Hematopoietic multipotent progenitor cell treated with erythropoietin and hydrocortisone succinate and interleukin-3 and kit ligand, for 4 days (in vitro differentiated cells): ENCODE measurements at places on chromosomes 11 and 22.

DNA sequence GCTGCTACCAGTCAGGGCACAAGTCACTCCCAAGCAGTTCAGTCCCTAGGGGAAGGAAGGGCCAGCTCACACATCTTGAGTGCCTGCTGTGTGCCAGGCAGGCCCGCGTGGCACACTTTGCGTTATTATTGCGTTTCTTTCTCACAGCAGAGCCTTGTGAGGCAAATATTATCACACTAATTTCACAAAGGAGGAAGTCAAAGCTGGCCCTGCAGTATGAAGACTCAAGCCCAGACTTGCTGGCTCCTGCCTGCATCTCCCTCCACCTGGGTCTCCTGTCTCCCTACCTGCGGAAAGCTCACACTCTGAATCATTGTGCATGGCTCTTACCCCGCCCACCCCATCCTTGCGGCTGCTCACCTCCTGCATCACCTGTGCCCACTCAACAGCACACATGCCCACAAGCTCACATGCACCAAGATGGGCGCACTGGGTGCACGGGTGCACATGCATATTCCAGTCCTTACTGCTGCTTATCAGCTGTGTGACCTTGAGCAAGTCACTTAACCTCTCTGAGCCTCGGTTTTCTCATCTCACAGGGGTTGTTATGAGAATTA, 31.7 kb upstream of the P2RY2 start:
- peak; percentile 62 for DNase-seq

GRCh38 chr11:111363985-111364384, 15.1 kb downstream of the POU2AF1 start:
- DNase-seq: no peak

DNA sequence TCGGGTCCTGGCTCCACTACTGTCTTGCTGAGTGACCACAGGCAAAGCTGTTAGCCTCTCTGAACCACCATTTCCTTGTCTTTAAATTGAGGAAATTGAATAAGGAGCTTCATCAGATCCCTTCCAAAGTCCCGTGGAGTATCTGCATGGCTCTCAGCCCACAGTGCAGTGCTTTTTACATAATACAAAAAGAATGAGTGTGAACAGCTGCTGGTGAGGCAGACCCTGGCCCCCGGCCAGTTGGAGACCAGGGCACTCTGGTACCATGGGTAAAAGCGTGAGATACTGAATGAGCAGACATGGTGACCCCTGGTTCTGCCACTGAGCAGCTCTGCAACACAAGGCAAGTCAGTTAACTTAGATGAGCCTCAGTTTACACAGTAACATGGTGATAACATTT, 86.8 kb downstream of the GALNT18 start:
- DNase-seq: no peak

DNA sequence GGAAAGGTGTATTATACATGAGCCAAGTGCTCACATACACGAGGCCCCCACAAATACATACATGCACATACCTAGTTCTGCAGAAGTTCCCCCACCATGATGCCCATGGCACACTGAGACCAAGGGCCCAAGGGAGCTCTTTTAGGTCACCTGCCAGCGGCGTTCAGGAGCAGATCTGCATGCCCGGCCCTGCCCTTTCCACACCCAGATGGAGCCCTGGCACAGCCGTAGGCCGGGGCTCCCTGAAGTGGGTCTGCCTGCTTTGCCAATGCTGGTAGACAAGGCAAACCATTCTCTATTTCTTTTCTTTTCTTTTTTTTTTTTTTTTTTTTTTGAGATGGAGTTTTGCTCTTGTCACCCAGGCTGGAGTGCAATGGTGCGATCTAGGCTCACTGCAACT, 21.5 kb downstream of the NFAM1 start:
- no peak for DNase-seq

GRCh38 chr11:70024036-70024772, 53.9 kb upstream of the ANO1 start:
- DNase-seq: no peak

GRCh38 chr22:47157486-47158270, 395.2 kb downstream of the TBC1D22A start:
- DNase-seq: no peak

- peak; percentile 94 for DNase-seq
Observed at GRCh38 chr11:118572061-118572980, at the start of gene ARCN1. TSS of gene ARCN1 (plus strand) at chr11:118572409. CDS start at chr11:118572548, 139 bp downstream.

DNA sequence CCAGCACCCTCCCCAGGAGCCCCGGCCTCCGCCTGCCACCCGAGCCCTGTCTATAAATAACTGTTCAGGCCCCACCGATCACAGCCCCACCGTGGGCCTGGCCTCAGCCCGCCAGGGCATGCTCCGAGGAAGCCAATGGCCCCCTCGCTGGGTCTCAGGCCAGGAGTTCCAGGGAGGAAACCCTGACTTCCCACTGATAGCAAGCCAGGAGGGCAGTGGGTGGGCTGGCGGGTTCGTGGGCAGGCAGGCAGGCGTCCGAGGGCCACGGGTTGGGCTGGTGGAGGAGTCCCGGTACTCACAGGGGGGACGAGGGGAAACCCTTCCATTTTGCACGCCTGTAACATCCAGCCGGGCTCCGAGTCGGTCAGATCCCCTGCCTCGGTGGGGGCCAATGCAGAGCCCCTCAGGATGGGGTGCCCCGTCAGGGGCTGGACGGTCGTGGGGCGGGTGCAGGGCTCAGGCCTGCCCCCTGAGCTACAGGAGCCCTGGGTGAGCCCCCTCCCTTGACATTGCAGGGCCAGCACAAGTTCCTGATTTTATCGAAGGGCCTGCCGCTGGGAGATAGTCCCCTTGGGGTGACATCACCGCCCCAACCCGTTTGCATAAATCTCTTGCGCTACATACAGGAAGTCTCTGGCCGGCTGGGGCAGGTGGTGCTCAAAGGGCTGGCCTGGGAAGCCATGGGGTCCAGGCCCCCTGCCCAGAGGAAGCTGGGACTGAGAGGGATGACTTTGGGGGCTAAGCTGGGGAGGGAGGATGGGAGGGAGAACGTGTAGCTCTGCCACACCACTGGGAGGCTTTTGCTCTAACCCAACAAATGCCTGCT, at the start of gene SPI1:
SPI1 (minus strand) TSS at position 538 of the 826 bp plus-strand sequence; CDS start at position 344, 194 bp downstream.
- DNase-seq: peak; percentile 98
